Esophagus muscularis mucosa (tissue), 4 donors: ENCODE measurements at places on chromosomes 7 and 10. TPM values are rescaled to one million over a fixed set of nuclear protein-coding genes. Genes with fewer than 3 reads are reported as not detected.
A peak's percentile ranks its signal among the peaks of the same experiment; 100 is the strongest.

Gene EMX2
- not detected for total RNA-seq

DNA sequence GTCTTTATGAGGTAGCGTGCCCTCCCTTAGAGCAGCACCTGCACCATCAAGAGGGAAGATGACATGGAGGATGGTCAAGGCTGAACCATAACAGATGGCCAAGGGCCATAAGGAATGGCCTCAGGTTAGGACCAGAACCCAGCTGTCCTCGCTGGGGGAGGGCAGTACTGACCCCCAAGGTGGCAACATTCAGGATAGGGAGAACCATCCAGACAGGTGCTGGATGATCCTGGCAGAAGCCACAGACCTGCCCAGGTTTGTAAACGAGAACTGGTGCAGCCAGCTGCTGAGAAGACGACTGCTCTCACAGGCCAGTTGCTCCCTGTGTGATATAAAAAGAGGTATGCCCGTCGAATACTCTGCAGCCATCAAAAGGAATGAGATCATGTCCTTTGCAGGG, 320.4 kb downstream of the GLRX3 start:
- peak; percentile 64 for DNase-seq

Gene VAX1
- total RNA-seq: not detected

- DNase-seq: no peak
Measured at GRCh38 chr7:104933521-104933988, 80.5 kb upstream of the KMT2E start.

DNA sequence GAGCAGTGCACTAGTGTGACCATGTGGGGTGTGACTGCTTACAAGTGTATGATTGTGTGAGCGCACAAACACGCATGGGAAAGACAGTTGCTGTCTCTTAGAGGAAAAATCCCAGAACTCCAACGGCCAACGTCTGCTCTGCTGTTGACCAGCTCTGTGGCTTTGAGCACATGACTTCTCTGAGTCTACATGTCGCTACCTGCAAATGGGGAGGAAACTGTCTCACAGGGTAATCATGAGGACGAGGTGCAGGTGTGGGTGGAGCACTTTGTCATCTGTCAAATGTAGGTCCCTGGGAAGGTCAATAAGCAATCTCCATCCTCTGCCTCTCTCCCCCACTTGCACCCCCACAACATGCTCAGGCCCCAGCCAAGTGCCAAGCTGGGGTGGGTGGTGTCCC, 31.2 kb upstream of the TLX1 start:
- DNase-seq: no peak

- DNase-seq: no peak
Measured at GRCh38 chr10:57624856-57625592, 642.7 kb downstream of the IPMK start.

Gene SYT15
- total RNA-seq: 4.8 TPM

DNA sequence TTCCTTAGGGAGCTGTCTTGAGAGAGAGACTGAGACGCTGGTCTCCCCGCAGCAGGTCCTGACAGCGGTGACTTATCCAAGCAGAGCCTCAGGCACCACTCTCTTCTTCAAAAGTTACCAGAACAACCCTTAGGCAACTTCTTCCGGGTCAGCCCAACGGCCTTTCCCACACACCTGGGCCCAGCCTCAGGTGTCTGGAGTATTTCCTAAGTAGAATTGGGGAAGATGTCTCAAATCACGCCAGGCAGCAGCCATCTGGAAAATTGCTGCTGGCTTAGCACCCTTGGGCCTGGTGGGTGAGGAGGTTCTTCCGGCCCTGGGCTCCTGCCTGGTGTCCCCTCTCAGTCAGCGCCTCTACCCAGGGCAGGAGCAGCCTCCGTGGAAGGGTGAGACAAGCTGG, 80.4 kb upstream of the ANLN start:
- DNase-seq: no peak

GRCh38 chr10:101493249-101493648, 94.8 kb downstream of the POLL start:
- DNase-seq: no peak

GRCh38 chr10:29317027-29317420, 28.2 kb downstream of the LYZL1 start:
- DNase-seq: no peak

- no peak for DNase-seq
Measured at GRCh38 chr7:1019789-1020610, 24.3 kb upstream of the GPR146 start.

Gene IRF5
- total RNA-seq: 7.8 TPM

- DNase-seq: no peak
Measured at GRCh38 chr7:92778972-92779371, 57.4 kb downstream of the CDK6 start.

Gene NEUROG3
- not detected for total RNA-seq

- DNase-seq: peak; percentile 92
Measured at GRCh38 chr10:21315645-21316220, 209.7 kb downstream of the SKIDA1 start.
